ENCODE measurements at places on chromosomes 2 and 18.

- no peak for DNase-seq
Measured at GRCh38 chr18:76467371-76468190, 27.5 kb downstream of the ZNF516 start.

GRCh38 chr2:41914936-41915335 is 132.9 kb upstream of the PKDCC start:
- DNase-seq = no peak

DNA sequence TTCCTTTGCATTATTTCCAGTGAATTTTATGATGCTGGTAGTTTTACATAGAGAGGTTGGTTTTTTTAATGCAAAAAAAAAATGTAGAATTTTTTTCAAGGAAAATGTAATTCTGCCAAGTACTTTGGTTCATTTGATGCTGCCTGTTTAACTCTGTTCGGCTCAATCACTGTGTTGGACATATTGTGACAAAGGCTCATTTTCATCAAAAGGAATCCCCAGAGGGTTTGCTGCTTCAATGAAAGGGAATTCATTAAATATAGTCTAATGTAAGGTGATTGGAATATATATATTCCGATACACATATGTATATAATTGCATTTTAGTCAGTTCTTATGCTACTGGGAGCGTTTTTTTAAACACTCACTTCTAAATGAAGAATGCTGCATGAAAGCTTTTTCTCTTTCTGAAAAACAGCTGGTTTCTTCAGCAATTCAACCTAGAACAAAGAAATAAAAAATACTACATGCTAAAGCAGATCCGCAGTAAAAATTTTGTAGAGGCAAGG is 314.6 kb upstream of the VWC2L start:
- no peak for DNase-seq

GRCh38 chr2:207603486-207603885 is 21.7 kb downstream of the METTL21A start:
- DNase-seq = no peak

DNA sequence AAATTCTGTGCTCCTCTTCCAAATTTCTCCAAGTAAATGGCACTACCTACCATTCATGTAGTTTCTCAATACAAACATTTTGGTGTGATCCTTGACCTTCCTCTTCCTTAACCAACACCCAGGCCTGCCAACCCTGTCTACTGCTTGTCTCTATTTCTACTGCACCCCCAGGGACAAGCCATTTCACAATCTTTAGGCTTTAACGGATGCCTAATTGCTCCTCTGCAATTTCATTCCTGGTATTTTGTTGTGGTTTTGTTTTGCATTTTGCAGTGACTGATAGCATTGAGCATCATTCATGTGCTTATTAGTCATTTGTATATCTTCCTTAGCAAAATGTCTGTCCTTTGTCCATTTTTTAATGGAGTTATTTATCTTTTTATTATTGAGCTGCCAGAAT is 10.0 kb downstream of the FAP start:
- DNase-seq = no peak

DNA sequence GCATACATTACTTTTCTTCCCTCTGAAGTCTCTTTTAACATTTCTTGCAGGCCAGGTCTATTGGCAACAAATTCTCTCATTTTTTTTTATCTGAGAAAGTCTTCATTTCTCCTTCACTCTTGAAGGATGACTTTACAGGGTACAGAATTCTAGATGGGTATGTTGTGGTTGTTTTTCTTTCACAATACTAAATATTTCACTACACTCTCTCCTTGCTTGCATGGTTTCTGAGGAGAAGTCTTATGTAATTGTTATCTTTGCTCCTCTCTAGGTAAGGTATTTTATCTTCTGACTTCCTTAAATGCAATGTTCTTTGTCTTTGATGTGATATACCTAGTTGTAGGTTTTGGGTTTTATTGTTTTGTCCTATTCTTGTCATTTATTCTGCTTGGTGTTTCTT is 371.1 kb downstream of the FIGN start:
- no peak for DNase-seq

DNA sequence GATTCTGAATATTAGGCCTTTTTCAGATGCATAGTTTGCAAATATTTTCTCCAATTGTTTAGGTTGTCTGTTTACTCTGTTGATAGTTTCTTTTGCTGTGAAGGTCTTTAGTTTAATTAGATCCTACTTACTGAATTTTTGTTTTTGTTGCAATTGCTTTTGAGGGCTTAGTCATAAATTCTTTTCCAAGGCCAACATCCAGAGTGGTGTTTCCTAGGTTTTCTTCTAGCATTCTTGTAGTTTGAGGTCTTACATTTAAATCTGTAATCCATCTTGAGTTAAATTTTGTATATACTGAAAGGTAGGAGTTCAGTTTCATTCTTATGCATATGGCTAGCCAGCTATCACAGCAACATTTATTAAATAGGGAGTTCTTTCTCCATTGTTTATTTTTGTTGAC is 404.8 kb downstream of the LNPK start:
- no peak for DNase-seq
